ENCODE measurements at places on chromosomes 4 and X.

DNA sequence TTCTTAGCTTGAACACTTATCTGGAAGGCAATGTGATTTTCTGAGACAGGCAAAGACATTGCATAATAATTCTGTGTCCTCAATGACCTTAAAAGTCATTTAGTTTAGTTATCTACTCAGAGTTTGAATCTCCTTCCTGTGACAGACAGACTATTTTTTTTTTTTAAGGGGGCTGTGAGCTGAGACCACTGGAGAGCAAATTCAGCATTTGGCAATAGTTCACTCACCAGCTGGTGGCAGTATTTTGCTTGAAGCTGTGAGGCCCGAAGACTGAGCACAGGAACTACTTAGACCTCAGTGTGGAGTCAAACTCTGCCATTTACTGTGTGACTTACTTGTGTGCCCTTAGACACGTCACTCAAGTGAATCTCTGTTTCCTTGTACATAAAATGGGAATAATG lies 22.9 kb upstream of the CPE start:
- no peak for DNase-seq

DNA sequence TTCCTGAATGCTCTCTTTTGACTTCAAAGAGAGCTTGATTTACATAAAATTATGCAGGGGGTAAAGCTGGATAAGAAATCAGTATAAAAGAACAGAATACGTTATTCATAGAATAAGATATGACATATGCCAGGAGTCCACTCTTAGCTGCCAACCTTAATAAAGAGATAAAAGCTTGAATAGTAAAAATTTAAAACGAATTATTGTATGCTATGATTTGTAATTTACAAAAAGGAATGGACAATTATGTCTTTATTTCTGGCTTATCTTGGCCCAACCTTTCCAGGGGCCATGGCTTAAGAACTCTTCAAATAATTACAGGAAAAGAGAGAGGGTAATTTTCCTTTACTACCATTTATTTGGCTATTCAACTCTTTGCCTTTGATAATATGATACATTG lies 192.2 kb upstream of the ITM2A start:
- no peak for DNase-seq

DNA sequence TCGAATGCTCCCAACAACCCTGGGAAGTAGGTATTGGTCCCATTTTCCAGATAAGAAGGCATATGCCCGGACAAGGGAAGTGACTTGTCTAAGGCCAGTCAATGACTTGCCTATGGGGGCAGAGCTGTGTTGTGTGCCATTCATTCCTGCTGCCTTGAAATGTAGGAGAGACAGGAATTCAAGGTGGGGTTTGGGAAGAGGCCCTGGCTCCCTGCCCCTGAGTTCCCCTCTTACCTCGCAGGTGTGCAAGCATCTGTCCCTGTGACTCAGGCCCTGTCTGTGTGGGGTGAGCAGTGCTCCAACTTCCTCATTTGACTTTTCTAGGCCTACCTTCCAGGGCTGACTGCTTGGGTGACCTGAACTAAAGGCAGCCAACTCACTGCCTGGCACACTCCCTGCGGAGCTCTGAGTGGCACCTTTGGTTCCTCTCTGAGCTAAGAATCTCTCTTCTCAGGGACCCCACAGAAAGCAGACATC lies 5.1 kb downstream of the EFNB1 start:
- no peak for DNase-seq

DNA sequence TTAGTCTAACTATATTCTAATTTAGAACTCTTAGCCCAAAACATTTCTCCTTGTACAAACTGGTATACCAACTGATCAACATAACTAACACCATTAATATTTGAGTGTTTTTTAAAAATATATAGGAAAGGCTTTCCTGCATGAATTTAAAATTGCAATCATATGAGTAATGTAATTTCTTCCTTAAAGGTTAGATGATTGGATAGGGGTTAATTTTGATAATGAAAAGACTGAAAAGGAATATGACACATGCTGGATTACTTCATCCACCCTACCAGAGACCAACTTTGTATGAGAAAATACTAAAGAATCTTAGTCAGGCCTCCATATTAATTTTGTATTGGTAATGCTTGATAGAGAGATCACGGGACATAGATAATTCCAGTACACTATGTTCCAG lies 25.1 kb upstream of the PLS3 start:
- DNase-seq: no peak

- DNase-seq: peak; percentile 60
Measured at GRCh38 chrX:40174001-40174853, 76.5 kb upstream of the BCOR start.

- DNase-seq: no peak
Measured at GRCh38 chrX:101745046-101745445, 85.4 kb upstream of the ARMCX2 start.

- DNase-seq: no peak
Measured at GRCh38 chr4:150821641-150822040, 193.4 kb downstream of the LRBA start.

- DNase-seq: no peak
Measured at GRCh38 chr4:174318829-174319764, 35.4 kb downstream of the CEP44 start.

GRCh38 chrX:10648614-10649013 lies 28.2 kb upstream of the MID1 start:
- no peak for DNase-seq

GRCh38 chr4:90904021-90904420 lies 776.8 kb downstream of the CCSER1 start:
- DNase-seq: no peak

DNA sequence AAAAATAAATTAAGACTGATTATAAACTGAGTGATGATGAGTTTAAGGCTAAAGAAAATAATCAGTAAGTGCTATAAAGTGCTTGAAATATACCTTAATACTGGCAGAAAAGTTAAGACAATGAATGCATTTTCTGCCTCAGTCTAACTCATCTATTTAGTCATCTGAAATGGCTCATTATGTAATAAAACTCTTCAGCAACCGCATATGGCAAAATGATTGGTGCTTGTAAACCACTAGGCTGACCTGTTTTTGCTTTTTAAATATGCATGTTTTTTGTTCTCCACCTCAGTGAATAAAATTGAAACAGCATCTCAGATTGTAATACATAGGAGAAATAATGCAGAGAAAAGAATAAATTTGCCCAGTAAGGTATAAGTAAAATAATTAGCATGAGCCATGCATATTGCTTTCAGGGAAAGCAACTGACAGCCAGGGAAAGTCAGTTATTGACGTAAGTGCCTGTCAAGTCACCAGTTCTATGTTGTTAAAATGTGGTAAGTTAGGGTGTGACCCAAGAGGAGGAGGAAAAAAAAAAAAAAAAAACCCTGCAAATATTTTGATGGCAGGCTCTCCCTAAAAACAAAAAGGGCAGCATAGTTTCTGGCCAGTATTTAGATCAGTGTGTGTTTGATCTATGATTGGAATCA lies 167.5 kb downstream of the PALLD start:
- no peak for DNase-seq

DNA sequence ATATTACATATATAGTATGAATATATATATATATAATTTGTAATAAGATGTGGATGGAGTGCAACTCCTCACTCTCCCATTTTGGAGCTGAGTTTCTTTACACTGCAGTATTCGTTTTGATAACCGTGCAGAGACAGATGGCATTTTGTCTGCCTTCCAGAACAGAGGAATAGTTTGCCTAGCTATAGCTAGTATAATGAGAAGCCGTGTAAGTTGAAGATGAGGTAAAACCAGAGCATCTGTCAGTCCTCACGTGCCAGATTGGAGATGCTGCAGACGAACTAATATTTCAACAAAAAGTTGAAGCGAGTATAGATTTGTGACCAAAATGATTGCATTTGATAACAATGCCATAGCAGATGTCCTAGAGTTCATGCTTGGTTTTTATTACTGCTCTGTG lies 180.6 kb downstream of the FMR1NB start:
- no peak for DNase-seq

All from stimulated activated CD4-positive, alpha-beta T cell treated with anti-CD3 and anti-CD28 coated beads, Interleukin-4, amount 100 ng/mL, for 4 hours (primary cell).